ENCODE measurements at places on chromosomes 1 and 21.

GRCh38 chr1:184493987-184494388 is 107.2 kb downstream of the C1orf21 start:
- DNase-seq, result no peak

DNA sequence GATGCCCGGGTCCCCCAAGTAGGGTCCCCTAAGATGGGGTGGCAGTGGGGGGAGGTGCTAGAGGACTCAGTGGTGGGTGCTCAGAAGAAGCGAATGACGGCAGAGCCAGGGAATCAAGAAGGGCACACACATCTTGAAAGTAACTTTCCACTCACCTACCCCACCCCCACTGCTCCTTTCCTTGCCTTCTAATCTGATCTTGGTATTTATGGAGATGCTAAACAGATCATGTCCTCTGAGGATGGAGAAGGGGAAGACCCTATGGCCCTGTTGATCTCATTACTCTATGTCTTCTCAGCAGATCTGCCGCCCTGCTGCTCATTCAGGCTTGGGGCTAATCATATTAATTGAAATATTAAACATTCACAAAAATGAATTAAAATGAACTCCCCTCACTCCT is 2.1 kb upstream of the CELF3 start:
- DNase-seq, result no peak

DNA sequence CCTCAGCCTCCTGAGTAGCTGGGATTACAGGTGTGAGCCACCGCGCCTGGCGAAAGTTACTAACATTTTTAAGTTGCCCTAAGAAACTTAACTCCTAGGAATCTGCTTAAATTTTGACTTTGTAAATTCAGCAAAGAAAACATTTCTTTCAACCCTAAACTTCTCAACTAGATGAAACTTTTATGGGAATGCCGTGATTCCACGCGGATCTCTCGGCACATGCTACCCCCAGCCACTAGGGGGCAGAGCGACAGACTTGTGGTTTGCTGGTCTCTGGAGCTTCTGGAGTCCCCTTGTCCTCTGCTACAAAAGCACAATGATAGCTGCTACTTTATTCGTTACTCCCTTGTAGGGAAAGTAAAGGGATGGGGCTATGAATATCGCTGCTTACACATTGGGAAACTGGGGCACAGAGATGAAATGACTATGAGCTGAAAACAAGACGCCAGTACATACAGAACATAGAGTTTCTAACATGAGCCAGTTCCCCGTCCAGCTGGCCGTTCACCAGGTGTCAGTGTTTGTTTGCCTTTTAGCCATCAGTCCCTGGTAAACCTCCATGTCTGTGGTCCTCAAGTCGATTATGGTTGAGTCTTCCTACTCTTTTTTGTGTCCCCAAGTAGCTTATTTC is 114.7 kb downstream of the PBX1 start:
- no peak for DNase-seq

DNA sequence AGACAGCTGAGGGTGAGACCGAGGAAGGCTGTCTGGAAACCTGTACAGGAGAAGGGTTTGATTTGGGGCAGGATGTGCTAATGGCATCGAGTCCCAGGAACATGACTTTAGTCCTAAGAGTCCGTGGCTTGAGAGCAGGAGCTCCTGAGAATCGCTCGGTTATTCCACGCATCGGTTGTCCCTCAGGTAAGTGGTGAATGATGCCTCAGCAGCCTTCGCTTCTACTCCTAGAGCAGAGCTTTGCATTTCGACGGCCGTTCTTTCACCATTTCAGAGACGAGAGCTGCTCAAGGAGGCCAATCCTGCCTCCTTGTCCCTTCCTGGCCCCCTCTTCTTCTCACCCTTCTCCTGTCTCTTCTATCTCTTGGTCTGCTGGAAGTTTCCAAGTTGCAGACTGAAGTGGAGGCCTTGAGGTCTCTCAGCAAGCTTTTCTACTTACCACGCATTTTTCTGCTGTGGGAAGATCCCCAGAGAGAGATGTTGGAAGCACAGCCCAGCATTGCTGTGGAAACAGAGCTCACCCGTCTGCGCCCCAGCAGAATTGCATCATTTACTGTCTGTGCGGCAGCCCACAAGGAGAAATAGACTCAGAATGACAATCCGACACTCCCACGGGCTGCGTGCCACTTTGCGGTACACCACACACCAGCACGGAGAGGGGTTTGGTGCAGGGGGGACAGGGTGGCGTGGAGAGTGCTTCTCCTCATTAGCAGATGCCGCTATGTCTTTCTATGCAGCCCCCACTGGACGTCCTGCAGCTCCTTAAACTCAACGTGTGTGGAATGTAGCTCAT is 270.7 kb upstream of the C1orf174 start:
- no peak for DNase-seq

DNA sequence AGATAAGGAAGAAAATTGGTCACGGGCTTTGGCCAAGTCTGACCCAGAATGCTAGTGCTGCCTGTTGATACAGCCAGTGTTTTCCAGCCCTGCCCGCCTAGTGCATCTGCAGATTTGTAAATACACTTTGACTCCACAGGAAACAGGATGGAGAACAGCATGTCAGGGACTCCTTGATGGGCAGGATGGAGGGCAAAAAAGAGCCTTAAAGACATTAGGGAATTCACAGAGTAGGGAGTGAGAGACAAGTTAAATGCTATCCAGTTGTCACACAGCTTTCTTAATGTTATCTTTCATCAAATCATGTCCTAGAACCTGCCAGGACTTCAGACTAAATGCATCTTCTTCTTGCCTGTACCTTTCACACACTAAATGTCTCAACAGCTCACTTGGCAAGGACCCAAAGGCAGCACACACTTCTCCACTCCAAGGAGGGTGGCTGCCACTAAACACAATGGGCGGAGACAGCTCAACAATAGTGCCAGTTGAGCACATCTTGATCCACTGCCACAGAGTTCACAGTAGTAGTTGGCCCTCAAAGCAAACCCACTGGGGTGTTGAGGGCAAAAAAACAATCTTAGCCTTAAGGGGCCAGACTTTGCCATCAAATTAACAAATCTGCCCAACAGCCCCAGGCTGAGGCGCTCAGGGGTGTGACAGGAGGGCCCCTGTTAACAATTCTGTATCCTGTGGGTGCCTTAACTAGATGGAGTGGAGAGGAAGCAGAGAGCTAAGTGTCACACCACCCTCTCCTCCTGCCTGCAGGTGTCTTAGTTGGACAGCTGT is 2.7 kb downstream of the HIVEP3 start:
- peak; percentile 59 for DNase-seq

DNA sequence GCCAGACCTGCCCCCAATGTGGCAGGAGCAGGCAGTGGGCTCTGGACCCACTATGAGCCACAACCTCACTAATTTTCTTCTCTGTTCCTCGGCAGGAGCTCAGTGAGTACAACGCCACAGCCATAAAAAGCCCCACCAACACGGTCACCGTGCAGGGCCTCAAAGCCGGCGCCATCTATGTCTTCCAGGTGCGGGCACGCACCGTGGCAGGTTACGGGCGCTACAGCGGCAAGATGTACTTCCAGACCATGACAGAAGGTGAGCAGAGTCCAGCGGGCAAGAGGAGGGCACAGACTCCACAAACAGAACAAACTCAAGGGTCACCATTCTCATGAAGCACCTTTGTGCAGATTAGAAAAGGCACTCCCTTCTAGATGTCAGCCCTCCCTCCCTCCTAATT is 79.9 kb downstream of the LACTBL1 start:
- no peak for DNase-seq

DNA sequence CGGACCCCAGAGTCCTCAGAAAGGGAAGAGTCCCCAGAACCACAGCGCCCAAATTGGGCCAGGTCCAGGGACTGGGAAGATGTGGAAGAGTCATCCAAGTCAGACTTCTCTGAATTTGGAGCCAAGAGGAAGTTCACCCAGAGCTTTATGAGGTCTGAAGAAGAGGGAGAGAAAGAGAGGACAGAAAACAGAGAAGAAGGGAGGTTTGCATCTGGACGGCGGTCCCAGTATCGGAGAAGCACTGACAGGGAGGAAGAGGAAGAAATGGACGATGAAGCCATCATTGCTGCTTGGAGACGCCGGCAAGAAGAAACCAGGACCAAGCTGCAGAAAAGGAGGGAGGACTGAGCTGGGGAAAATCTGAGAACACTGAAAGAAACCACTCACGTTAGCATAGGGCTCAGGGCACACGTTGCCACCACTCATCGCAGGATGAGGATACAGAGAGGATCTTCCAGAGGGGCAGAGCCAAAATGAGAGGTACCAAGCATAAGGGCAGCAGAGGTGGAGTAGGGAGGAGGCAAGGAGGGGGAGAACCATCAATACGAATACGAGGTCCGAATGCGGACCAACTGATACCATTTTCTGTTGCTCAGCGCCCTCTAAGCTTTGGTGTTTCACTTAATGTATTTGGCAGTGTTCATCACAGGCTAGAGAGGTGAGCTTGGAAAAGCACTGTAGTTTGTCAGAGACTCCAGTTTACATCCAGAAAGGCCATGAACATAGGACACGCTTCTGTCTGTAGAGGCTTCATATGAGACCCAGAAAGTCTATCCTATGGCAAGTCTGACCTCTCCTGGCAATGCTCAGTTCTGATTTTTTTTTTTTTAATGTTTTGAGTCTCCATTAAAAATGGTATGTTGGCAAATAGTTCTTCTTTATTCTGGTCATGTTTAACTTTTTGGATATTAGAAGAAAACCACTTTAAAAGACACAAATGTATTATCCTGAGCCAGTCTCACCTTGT is 34.7 kb downstream of the STYXL2 start:
- DNase-seq, result no peak

- DNase-seq, result no peak
Observed at GRCh38 chr1:29470788-29471119, 234.4 kb downstream of the PTPRU start.

All from NCI-H2081 (cell line).